ENCODE measurements at places on chromosomes 3 and 15.

GRCh38 chr3:73733746-73734145, 109.0 kb upstream of the PDZRN3 start:
- no peak for DNase-seq

DNA sequence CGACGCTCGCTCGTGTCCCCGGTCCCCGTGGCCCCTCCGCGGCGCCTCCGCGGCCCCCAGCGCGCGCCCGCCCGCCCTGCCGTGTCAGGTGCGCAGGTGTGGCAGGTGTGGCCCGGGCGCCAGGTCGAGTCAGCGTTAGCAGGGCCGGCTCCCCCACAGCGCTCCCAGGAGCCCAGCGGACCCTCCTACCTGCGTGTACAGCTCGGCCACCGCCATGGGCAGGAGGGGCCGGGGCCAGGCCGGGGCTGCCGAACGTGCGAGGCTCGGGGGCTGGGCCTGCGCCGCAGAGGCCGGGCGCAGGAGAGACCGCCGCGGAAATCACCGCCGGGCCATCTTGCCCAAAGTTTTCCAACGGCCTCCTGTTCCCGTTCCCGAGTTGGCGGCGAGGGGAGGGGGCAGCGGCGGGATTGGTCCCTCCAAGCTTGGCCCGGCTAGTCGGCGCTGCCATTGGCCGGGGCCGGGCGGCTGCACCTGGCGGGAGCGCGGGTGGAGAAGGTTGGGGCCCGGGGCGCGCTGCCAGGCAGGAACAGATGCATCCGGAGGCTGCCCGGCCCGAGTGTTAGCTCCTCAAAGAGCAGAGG, at the start of gene MYO5C:
Gene MYO5C, minus strand, starts transcription at position 384 of the 581 bp plus-strand sequence. Its CDS starts 168 bp downstream, at position 216.
- peak; percentile 40 for DNase-seq

- no peak for DNase-seq
Observed at GRCh38 chr3:196708467-196708866, 3.6 kb downstream of the CEP19 start.

GRCh38 chr15:45904019-45904418, 269.2 kb downstream of the SQOR start:
- no peak for DNase-seq

- DNase-seq = no peak
Observed at GRCh38 chr3:129047553-129047839, 13.1 kb upstream of the GP9 start.

DNA sequence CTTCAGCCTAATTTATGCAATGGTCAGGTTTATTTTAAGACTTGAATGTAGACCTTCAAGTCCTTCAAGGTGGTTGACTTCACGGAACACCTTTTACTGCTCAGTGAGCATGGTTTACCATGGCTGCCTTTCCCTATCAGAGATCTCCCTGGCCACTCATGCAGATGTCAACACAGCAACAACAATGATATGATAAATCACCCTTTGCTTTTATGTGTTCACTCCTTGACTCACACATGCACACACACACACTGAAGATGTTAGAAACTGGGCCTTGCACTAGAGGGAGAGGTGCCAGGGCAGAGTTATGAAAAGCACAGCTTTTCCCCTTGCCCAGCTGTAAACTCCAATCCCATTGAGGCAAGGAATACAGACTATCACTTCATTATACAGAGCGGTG, 134.4 kb downstream of the WNT5A start:
- DNase-seq = no peak

GRCh38 chr15:45456212-45457106, 66.1 kb downstream of the SLC30A4 start:
- peak; percentile 94 for DNase-seq

GRCh38 chr3:134267996-134268395, 17.3 kb upstream of the RYK start:
- DNase-seq = no peak

DNA sequence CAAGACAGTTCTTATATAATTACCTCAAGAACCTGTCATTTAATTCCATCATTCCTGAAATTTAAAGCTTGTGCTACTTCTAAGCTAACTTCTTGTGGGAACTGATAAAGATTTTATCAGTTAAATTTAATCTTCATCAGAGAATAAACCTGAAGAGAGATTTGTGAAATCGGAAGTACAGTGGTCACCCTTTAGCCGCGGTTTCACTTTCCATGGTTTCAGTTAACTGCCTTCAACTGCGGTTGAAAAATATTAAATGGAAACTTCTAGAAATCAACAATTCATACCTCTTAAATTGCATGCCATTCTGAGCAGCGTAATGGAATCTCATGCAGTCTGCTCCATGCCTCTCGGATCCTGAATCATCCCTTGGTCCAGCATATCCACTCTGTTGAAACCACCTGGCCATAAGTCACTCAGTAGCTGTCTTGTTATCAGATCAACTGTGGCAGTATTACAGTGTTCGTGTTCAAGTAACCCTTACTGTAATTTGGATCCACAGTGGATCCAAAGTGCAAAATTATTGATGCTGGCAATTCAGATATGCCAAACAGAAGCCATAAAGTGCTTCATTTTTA, 626.1 kb downstream of the CADM2 start:
- DNase-seq = no peak

GRCh38 chr3:63740116-63740515, 79.0 kb upstream of the C3orf49 start:
- no peak for DNase-seq

- peak; percentile 84 for DNase-seq
Observed at GRCh38 chr3:51975852-51976549, 1.1 kb downstream of the ABHD14A start.

DNA sequence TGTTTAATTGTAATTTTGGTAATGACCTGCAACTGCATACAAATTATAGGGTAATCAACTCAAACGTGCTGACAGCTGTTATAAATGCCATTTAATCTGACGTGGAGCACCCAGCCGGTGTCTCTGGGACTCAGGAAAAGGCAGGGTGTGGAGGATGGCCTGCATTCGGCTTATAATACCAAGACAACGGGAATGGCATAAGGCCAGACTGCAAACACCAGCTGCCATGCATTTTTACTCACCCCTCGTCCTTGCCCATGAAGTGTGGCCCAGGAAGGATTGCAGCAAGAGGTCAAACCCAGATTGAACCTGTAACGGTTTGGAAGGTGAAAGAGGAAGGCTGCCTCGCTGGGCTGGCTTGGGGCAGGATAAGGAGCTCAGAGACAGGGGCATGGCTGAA, 96.4 kb downstream of the WNT7A start:
- DNase-seq = no peak

GRCh38 chr3:98049271-98049670, 14.2 kb upstream of the GABRR3 start:
- DNase-seq = no peak

DNA sequence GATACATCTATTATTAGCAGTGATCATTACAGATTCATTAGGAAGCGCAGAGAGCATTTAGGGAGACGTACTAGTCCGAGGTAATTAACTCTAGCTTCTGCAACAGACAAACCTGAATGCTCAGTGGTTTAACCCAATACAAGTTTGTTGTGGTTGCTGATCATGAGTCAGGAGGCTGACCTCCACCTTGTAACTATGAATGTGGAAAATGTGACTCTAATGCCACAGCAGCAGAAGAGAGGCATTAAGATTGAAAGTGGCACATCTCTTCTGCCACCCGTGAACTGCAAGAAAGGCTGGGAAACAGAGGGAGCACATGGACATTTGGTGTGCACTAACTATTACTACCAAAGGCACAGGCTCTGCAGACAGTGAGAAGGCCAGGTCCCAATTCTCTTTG, 71.2 kb upstream of the C3orf80 start:
- DNase-seq = peak; percentile 24

GRCh38 chr3:114527036-114527644, 233.3 kb downstream of the TIGIT start:
- peak; percentile 8 for DNase-seq

GRCh38 chr15:64156652-64157331, 5.3 kb downstream of the SNX22 start:
- no peak for DNase-seq

GRCh38 chr3:136772709-136773108, 20.5 kb upstream of the STAG1 start:
- peak; percentile 42 for DNase-seq

GRCh38 chr3:127375151-127375930, 87.5 kb upstream of the PRR20G start:
- DNase-seq = no peak

- no peak for DNase-seq
Observed at GRCh38 chr3:27072810-27073651, 296.2 kb downstream of the NEK10 start.

DNA sequence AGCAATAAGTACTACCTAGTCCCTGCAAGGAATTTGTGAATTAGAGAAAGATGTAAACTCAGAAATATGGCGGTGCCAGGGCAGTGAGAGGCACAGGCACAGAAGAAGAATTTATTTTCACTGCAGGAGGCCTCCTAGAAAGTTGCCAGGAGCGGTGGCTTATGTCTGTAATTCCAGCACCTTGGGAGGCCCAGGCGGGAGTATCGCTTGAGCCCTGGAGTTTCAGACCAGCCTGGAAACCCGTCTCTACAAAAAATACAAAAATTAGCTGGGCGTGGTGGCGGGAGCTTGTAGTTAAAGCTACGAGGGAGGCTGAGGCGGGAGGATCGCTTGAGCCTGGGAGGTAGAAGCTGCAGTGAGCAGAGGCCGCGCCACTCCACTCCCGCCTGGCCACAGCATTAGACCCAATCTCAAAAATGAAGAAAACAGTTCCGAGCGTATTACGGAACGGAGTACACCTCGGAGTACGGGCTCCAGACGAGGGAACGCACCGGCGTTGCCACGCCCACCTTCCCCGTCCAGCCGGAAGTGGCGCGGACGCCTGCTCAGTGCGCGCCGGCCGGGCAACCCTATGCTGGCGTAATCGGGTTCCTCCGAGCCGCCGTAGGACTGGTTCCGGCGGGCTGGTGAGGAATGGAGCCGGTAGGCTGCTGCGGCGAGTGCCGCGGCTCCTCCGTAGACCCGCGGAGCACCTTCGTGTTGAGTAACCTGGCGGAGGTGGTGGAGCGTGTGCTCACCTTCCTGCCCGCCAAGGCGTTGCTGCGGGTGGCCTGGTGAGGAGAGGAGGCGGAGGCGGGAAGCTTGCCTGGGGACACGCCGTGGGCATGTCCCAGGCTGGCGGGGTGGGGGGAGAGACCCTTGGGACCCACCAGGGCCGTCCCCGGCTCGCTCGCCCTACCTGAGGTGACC, at the start of gene FBXO22:
Gene FBXO22, plus strand, starts transcription at position 548 of the 909 bp plus-strand sequence. Its CDS starts 86 bp downstream, at position 634.
- peak; percentile 91 for DNase-seq

GRCh38 chr3:99836681-99837080, 19.0 kb downstream of the CMSS1 start:
- DNase-seq = no peak

DNA sequence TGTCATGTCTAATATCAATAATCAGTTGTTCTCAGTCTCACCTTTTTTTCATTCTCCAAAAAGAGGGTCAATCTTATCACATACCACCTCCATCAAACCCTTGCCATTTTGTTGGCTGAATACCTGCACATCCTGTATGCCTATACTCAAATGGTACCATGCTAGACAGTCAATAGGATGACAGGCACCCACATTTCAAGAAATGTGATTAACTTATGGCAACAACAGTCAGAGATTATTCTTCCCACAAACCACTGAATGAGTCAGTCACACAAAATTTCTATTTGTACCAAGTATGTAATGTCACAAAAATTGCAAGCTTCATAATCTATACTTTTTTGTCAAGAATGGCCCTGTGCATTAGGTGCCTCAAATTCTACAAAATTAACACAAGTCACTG, 5.1 kb upstream of the SLC27A2 start:
- peak; percentile 25 for DNase-seq

GRCh38 chr15:71677352-71677751, 133.0 kb upstream of the NR2E3 start:
- DNase-seq = no peak

GRCh38 chr15:81235276-81236123, 38.8 kb downstream of the IL16 start:
- DNase-seq = no peak

- DNase-seq = no peak
Observed at GRCh38 chr3:156206157-156206556, 85.8 kb downstream of the KCNAB1 start.

DNA sequence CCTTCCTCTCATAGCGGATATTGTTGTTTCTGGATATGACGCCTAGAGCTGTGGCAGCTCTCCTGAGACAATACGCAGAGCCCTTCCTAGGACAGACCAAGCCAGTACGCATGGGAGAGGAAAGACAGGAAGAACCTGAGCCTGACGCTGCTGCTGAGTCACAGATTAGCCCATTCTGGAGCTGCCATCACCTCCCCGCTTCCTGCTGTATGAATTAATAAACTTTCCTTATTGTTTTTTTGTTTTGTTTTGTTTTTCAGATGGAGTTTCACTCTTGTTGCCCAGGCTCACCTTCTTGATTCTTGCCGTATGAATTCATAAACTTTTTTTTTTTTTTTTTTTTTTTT, 67.0 kb downstream of the PPCDC start:
- DNase-seq = no peak

DNA sequence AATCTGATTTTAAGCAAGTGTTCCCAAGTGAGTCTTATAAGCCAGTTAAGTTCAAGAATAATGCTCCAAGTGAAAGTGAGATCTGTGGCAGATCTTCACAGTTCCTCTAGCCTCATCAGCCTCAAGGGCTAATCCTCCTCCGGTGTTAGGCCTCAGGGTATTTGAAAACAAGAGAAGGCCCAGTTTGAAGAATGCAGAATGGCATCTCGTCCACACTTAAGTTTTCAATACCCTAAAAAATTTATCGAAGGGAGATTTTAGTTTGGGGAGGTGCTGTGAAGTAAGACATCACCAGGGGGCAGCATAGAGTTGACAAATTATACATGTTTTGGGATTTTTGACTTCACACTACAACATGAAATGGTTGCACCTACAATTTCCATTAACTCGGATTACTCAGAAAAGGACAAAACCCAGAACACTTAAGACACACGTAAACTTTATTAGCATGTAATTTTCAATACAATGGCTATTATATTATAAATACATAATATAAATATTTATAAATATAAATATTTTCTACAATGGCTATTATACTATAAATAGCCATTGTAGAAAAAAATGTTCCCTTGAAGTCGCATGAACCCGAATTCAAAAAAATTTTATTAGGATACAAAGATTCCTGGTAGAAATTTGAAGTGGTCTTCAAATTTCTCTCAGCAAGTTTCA, 2.3 kb upstream of the TMEM266 start:
- DNase-seq = peak; percentile 53

GRCh38 chr3:182248349-182248880, 536.7 kb downstream of the SOX2 start:
- DNase-seq = no peak

- peak; percentile 84 for DNase-seq
Observed at GRCh38 chr15:67863442-67863987, 23.7 kb upstream of the RNU6-1 start.

GRCh38 chr3:105970283-105970682, 101.5 kb upstream of the CBLB start:
- DNase-seq = peak; percentile 37

DNA sequence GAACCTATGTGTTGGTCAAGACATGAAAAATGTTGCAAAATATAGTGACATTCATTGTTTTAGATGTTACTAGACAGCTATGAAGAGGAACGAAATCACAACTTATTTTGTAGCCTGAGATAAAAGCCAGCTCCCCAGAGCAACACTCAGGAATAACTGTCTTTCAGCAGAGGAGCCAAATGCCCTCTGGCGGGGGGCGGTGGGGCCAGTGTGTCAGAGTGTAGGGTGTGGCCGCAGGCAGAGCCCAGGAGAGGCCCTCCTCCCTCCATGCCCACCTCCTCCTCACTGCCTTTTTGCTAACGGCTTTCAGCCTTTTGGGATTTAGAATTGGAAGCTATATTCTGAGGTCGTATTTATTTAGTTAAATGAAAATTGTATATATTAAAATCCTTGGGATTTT, 16.9 kb downstream of the APOD start:
- DNase-seq = no peak

- DNase-seq = no peak
Observed at GRCh38 chr3:147372525-147373027, 33.8 kb downstream of the ZIC4 start.
